ENCODE measurements at places on chromosomes 1 and 21.

DNA sequence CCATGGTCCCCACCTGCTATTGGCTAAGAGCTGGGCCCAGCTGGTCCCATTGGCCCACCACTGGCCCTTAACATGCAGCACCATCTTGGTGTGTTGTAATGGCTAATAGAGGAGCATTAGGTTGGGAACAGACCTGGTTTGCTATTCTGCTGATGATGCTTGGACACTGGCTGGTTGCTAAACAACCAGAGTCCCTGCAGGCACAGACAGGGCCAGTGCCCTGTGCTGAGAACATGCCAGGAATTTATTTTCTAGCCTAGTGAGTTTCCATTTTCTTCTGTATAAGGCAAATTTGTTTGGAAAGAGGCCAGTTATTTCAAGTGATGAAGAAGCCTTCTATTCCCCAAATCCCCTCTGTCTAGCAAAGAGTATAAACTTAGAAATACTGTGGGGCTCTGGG, 42.9 kb upstream of the TDRD10 start:
- DNase-seq: no peak

DNA sequence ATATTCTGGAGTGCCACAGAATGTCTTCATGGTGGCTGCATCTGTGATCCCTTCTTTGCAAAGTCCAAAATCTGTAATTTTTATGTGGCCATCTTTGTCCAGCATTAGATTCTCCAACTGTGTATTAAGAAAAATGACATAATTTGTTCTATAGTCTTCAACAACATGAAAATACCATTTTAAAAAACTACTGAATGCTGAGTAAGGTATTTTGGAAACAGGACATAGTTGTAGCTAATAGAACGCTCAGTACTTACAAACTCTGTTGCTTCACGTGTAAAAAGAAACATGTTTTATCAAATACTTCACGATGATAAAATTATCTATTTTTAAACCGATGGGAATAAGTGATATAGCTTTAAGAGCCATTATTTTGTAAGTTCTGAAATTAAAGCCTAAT, 286.3 kb downstream of the AKT3 start:
- no peak for DNase-seq

- no peak for DNase-seq
Observed at GRCh38 chr1:40352126-40352525, 21.4 kb upstream of the SMAP2 start.

DNA sequence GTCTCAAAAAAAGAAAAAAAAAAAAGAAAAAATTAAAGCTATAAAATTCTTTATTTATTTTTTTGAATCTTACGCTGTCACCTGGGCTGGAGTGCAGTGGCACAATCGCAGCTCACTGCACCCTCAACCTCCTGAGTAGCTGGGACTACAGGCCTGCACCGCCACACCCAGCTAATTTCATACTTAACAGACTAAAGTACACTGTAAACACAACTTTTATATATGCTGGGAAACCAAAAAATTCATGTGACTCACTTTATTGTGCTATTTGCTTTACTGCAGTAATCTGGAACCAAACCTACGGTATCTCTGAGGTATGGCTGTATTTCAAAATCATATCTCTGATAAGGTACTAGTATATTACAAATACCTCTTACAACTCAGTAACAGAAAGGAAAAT, 40.3 kb downstream of the HSF2BP start:
- DNase-seq: no peak

Measured in H1 (cell line).